ENCODE measurements at places on chromosomes 12 and 14.

DNA sequence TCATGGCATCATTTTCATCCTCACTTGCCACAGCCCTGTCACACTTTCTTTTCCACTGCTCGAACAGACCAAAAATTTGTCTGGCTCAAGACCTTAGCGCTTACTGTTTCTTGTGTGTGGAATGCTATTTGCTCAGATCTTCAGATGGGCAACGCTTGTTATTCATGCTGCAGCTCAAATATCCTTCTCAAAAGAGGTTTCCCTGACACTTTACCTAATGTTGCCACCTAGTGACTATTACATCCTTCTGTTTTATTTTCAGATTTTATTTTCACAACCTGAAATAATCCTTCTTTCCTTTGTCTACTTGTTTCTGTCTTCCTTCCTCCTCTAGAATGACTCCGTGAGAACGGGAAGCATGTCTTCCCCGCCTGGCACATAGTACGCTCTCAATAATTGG is 5.6 kb downstream of the FBXO33 start:
- peak; percentile 20 for DNase-seq

- no peak for DNase-seq
These were observed 941 bp upstream of the PPP1CC start for GRCh38 chr12:110743571-110744093.

DNA sequence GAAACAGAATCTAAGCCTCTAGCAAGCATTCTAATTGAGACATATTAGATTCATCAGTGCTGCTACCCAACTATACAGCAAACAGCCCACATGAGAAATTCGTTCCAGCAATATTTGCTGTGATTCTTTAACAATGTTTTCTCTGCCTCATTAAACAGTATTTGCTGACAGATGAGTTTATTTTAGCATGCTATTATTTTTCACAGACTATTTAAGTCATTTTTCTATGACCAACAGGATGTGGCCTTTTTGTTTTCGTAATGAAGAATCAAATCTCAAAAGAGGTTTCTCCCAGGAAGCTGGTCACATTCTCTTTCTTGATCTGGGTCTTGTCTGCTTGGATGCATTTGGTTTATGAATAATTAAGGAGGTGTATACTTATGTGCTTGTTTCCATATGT is 23.2 kb upstream of the SERPINA12 start:
- no peak for DNase-seq

DNA sequence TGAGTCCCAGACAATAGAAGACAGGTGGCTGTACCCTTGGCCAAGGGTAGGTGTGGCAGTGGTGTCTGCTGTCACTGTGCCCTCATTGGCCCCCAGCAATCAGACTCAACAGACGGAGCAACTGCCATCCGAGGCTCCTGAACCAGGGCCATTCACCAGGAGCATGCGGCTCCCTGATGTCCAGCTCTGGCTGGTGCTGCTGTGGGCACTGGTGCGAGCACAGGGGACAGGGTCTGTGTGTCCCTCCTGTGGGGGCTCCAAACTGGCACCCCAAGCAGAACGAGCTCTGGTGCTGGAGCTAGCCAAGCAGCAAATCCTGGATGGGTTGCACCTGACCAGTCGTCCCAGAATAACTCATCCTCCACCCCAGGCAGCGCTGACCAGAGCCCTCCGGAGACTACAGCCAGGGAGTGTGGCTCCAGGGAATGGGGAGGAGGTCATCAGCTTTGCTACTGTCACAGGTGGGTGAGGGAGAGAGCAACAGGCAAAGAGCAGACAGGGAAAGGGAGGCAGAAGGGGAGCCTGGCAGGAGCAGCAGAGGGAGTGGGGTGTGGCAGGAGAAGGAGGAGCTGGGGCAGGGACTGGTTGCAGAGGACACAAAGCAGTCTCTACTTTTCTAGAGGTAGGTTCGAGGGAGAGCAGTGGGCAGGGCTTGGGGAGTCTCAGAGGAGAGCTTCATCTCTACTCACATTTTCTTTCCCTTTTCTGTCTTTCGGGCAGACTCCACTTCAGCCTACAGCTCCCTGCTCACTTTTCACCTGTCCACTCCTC is 452 bp downstream of the INHBE start:
- no peak for DNase-seq

GRCh38 chr14:53325176-53325806 is 172.2 kb upstream of the DDHD1 start:
- no peak for DNase-seq

DNA sequence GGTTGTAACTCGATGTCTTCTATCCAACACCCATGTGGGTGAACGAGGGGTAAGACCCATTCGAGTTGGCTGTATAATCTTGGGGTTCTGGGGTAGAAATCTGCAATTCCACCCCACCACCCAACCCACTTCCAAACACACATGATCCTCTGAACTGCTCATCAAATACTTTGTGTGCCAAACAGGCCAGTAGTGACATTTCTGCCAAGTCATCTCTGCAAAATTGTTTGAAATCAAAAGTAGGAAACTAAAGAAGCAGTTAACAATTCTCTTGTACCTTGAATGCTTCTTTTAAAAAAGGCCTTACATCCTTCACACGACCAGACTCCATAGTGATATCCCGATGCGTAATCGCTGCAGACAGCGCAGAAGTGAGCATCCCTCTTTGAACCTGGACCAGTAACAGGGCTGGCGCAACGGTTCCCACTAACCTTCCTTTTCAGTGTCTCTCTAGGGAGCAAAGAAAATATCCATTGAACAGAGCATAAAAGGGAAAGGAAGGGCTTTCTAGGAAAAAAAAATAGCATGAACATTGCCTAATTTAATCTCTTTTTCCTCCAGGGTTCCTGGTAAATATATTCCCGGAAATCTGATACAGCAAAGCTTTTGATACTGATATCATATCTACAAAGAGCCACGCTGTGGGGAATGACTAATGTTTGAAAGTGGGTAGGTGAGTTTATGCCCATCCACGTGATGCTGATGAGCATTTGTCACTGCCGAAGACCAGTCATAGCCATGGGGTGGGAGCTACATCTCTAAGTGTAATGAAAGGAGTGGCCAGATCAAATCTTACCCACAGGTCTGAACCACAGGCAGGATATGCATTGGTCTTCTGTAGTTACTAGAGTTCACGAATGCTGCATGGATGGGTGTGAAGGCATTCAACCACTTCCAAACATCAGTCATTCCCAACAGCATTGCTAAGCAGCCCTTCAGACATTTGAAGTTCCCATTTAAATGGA is 14.2 kb downstream of the ESR2 start:
- DNase-seq: no peak

Measured in foreskin keratinocyte (primary cell).